A549 (cell line): ENCODE measurements at places on chromosomes 5 and 9.

DNA sequence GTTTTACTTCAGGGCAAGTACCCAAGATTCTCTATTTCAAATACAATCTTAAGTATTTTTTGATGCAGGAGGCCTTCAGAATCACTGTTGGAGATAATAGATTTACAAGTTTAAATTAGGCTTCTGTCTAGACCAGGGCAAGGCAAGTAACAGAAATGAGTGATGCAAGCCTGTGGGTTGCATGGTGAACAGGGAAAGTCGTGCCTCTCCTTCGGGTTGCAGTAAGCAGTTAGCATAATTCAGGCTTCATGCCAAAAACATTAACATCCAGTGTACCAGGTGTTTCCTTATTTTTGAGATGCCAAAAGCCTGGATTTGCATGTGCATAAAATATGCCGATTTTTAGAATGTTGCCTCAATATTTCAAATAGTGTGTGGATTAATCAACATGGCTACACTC is 369.0 kb downstream of the CAAP1 start:
- DNase-seq = no peak

GRCh38 chr5:142808878-142809598 is 38.9 kb downstream of the ARHGAP26 start:
- no peak for DNase-seq

DNA sequence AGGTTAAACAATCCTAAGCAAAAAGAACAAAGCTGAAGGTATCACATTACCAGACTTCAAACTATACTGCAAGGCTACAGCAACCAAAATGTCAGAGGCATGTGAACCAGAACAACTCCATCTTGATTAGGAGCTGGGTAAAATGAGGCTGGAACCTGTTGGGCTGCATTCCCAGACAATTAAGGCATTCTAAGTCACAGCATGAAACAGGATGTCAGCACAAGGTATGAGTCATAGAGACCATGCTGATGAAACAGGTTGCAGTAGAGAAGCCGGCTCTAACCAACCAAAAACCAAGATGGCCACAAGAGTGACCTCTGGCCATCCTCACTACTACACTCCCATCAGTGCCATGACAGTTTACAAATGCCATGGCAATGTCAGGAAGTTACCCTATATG is 252.0 kb downstream of the RASEF start:
- DNase-seq = peak; percentile 52

GRCh38 chr9:2267181-2267745 is 252.1 kb downstream of the SMARCA2 start:
- DNase-seq = no peak

GRCh38 chr5:144478565-144478964 is 307.9 kb downstream of the KCTD16 start:
- DNase-seq = no peak

DNA sequence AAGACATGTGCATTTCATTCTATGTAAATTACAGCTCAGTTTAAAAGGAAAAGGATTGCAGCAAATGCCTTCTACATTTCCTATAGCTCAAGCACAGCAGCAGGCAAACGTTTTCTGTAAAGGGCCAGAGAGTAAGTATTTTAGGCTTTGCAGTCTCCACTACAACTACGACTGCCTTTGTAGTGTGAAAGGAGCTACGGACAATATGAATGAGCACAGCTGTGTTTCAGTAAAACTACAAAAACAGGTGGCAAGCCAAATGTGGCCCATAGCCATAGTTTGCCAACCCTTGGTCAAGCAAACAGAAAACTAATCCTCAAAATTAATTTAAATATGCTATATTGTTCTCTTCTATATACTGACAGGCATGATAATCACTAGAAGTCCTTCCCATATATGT is 7.2 kb downstream of the PTBP3 start:
- DNase-seq = no peak

DNA sequence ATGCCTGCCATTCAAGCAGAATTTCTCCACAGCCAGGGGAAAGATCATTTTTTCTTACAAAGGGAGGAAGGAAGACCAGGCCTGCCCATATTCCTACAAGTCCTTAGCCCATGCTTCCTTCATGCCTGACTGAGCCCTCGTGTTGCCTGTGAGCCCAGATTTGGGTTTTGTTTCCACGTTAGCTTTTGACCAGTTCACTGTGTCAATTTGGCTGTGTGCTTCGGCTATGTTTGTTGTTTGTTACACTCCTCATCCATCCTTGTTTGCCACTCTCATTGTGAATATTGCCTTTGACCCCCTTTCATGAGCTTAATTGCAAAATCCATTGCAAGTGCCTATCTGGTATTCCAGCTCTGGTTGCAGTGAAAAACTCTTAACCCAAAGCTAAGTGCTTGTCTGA is 84.7 kb upstream of the RIOK2 start:
- no peak for DNase-seq

DNA sequence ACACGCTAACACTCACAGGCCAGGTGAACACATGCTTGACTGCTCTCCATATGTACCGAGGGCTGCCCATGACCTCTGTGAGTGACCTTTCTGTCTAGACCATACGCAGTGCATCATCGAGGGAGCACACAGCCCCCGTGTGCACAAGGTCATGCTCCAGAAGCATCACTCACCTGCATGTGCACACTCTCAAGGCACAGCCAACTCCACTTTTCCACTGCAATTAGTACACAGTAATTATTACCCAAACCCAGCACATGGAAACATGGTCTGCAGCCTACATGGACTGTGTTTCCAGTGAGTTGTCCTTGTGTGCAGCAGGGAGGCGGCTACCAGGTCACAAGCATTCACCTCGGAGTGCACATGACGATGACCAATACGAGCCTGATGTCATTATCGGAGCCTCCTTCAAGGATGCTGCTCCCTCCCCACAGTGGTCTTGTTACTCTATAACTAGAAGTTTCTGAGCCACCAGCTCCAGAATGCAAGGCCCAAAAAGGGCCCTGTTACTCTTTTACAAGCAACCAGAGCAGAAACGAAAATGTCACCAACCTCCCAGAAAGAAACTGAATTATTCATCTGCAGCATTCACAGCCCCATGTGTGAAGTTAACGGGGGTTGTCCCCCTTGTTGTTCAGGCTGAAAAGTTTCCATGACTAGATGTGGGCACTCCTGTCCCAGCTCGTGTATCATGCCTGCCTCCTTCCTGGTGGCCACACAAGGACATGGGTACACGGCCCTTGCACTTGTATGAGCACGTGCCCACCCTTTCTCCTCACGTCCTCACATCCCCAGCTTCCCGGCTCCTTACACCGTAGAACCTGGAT is 31.2 kb downstream of the SEMA4D start:
- DNase-seq = no peak

DNA sequence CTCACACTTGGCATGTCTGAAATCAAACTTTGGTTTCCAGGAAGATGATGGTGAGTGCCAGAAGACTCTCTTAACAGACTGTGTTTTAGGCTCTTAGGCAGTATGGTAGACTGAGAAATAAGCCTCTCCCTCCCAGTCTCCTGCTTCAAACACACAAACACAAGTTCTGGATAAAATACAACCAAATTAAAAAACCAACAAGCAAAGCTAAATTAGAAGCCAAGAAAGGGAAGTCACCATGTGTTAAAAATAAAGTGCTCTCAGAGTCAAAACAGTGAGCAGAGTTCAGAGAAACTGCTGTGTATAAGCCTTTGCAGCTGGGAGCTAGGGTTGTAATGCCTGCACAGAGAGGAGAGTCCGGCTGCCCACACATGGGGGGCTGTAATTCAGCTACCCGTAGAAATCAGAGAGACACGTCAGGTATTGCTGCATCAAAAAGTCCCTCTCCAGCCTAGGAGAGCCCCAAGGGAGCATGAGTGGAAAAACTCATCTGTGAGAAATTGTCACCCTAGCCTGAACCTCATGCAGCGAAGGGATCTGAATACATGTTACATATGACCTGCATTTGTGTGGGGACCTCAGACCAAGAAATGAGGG is 62.6 kb downstream of the ANGPTL2 start:
- DNase-seq = no peak

- DNase-seq = no peak
Measured at GRCh38 chr5:29498860-29499259, 1694.6 kb upstream of the CDH6 start.

DNA sequence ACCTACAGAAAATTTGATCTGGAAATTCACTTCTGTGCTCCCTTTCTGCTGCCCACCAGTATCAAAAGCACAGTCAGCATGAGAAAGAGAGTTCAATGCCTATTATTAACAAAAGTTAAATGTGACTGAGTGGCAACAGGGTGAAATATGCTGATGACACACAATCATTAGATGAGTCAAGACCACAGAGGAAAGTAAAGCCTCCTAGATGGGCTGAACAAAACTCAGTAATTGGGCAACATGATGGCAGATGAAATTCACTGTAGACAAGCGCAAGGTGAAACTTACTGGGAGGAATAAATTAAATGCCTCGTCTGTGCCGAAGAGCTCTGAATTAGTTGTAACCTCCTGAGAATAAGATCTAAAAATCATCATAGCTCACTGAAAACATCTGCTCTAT is 752.8 kb downstream of the IRX1 start:
- DNase-seq = no peak

- DNase-seq = no peak
Measured at GRCh38 chr9:98869078-98869745, 61.7 kb downstream of the GALNT12 start.

GRCh38 chr9:128057724-128058409 is 9.3 kb downstream of the NAIF1 start:
- DNase-seq = no peak

DNA sequence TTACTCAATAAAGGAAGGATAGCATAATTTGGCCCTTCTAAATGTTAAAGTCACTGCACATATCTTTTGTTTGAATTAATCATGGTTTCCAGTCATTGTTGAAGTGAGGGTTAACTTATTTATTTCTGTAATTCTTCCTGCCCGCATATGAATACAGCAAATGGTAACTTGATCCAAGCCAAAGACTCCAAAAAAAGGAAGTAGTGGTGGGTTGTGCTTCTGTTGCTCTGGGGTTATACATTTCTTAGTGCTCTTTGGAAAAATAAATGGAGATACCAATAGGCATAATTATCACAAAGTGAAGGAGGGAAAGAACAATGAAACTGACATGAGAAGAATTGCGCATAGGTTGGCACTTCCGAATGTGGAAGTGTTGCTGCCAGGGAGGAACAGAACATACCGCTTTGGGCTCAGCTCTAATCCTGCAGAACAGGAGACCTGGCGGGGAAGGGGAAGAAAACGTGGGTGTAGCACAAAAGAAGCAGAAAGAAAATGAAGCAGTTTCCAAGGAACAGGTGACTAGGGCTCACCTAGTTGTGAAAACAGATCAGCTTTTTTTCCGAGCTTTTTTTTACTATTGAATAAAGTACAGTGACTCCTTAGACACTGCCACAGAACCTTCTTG is 69.7 kb upstream of the TAF11L2 start:
- DNase-seq = no peak
